Activated naive CD4-positive, alpha-beta T cell treated with anti-CD3 and anti-CD28 coated beads, Interleukin-2, amount 50 U/mL, for 72 hours (primary cell): ENCODE measurements at places on chromosomes 2 and 18. TPM values are rescaled to one million over a fixed set of nuclear protein-coding genes. Genes with fewer than 3 reads are reported as not detected.

The SCYGR4 gene
- not detected for total RNA-seq

The ATOH8 gene
- total RNA-seq, result not detected

The UBE2E3 gene
- total RNA-seq, result 35.5 TPM

The IL1RL2 gene
- total RNA-seq, result 0.75 TPM

The SKOR2 gene
- not detected for total RNA-seq

The FAM228A gene
- total RNA-seq, result 0.14 TPM

The SLC39A6 gene
- 33.4 TPM for total RNA-seq

The TMEM198 gene
- 1.8 TPM for total RNA-seq

The WDR7 gene
- 33.7 TPM for total RNA-seq

The MYCN gene
- total RNA-seq, result not detected

The FMNL2 gene
- total RNA-seq, result 8.0 TPM

The TEX44 gene
- not detected for total RNA-seq

The DCTN1 gene
- total RNA-seq, result 45.6 TPM

The DCC gene
- total RNA-seq, result not detected

The EGR4 gene
- 0.33 TPM for total RNA-seq

The COQ10B gene
- 48.6 TPM for total RNA-seq

The COL6A3 gene
- 31.6 TPM for total RNA-seq

The CHPF gene
- total RNA-seq, result 16.7 TPM

The VWA3B gene
- total RNA-seq, result not detected

The GATA6 gene
- not detected for total RNA-seq

The DSG1 gene
- not detected for total RNA-seq

The TMSB10 gene
- 1,249 TPM for total RNA-seq

The KCNE4 gene
- total RNA-seq, result not detected

The CCDC68 gene
- not detected for total RNA-seq

The PMAIP1 gene
- 52.6 TPM for total RNA-seq

The CCBE1 gene
- 0.08 TPM for total RNA-seq
